CD4-positive, alpha-beta T cell treated with Interleukin-6 for 4 hours (primary cell): ENCODE measurements at places on chromosomes 13 and 19.

DNA sequence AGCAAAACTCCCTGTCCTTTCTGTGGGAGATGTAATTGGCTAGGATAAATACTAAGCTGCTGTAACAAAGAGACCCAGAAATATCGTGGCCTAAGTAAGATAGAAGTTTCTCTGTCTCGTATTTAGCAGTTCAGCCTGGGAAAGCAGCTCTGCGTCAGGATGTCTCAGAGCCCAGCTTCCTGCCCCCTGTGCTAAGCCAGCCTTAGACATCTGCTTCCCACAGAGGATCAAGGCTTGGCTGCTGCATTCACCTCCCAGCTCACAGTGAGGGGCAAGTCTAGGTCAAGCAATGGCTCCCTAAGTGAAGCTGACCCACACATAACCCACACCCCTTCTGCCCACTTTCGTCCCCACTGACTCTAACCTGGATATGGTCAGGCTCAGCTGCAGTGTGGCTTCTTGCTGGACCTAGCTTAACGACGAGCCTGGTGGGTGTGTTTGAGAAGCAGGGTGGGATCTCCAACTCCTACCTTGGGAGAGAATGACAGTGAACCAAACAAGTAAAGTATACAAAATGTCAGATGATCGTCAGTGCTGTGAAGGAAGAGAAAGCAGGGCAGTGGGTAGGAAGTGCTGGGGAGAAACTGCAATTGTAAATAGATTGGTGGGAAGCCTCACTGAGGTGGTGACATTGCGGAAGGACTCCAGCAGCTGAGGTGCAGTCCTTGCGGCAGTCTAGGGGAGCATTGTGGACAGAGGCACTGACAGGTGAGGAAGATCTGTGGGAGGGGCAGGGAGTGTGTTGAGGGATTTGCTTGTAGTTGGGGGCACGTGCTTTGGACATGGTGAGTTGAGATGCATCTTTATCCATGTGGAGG is 82.9 kb downstream of the TNFRSF19 start:
- DNase-seq = no peak

DNA sequence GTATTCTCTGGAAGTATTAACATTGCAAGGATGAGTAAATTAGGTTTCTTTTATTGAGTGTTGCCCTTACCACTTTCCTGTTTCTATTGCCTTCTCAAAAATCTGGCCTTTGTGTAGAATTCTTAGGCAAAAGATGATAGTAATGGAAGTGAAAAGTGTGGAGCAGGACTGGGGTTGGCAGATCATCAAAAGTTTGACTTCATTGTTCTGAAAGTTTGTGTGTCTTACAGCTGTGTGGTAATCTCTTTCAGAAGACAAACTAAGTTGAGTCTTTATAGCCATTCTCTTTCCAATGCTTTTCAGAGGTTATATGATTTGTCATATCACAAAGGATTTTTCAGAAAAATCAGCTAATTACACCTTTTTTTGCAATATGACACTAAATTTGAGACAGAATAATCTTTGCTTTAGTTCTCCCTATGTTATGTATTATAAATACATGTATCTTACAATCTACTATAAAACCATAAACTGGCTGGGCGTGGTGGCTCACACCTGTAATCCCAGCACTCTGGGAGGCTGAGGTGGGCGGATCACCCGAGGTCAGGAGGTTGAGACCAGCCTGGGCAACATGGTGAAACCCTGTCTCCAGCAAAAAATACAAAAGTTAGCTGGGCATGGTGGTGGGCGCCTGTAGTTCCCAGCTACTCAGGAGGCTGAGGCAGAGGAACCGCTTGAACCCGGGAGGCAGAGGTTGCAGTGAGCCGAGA is 8.7 kb upstream of the KCNRG start:
- DNase-seq = no peak

GRCh38 chr19:11405846-11406643 is 13.1 kb downstream of the RGL3 start:
- peak; percentile 53 for DNase-seq

- DNase-seq = no peak
Measured at GRCh38 chr13:37290716-37291505, 185.4 kb upstream of the CSNK1A1L start.

GRCh38 chr19:54707962-54708361 is 16.3 kb upstream of the KIR3DL3 start:
- no peak for DNase-seq

DNA sequence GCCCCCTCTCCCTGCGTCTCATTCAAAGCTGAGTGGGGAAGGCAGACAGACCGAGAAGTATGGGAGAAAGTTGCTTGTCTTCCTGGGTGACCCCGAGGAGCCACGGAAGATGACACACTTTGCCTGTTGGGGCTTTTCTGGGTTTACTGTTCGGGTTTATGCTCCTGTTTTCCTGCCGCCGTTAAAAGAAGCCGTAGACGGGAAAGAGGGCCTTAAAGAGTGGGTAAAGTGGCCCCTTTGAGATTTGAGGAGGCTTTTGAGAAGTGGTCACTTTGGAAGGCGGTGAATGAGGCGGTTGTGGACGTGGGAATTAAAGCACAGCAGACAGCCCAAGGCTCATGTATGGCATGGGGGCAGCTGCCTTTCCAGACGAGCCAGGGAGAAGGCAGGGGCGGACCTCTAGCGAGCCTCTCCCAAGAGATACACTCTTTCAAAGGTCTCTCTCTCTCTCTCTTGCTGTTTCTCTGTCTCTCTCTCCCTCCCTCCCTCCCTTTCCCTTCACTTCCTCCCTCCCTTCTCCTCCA is 493 bp upstream of the LHFPL6 start:
- DNase-seq = no peak

DNA sequence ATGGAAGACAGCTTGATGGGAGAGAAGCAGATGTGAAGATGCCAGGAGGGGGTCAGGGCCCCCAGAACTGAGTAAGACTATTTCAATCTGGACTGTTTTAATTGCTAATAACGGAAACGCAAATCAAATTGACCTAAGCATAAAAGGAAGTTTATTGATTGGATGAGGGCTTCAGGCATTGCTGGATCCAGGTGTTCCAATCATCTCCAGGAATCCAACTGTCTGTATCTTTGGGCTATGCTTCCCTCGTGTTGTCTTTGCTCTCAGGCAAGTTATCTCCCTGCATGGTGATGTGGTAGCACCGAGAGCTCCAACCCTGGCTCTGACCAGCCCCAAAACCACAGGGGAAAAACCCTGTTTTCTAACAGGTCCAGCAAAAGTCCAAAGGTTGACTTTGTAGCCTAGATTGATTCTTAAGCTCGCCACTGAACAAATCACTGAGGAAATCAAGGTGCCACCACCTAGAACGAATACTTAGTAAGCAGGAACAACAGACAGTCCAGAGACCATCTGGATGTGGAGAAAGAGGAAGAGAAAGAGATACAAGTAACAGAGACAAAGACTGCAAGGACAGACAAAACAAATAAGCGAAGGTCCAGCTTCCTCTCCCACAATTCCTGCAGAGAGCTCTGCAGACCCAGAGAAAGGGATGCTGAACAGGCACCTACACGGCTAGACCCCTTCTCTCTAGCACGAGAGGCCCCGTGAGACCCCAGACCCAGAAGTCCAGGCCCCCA is 1.2 kb upstream of the C19orf81 start:
- DNase-seq = no peak

DNA sequence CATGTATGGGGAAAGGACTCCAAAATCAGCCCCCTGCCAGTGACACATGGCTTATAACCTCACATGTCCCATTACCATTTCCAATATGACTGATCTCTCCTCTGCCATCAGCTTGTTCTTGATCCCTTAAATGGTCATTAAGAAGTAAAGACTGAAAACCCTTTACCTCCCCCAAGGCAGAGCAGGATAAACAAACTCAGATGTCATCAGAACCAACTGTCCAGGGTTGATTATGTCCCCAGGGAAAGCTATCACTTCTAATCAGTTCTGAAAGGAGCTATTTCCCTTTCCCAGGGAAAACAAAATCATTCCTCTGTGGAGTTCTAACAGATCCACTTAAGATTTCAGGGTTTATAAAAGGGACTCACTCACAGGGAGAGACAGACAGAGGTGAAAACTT is 350.9 kb downstream of the SUCLA2 start:
- no peak for DNase-seq

DNA sequence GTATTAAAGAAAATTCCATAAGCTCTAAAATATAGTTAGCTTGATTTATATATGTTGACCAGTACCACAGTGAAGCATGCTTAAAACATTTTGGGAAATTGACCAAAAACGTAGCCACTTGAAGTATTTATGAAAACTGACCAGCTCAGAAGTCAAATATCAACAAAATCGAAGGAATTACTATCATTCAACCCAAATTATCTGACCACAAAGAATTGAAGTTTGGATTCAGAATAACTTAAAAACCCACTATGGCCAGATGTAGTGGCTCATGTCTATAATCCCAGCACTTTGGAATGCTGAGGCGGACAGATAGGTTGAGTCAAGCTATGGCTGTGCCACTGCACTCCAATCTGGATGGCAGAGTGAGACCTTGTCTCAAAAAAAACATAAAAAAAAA is 31.9 kb downstream of the GPALPP1 start:
- no peak for DNase-seq

DNA sequence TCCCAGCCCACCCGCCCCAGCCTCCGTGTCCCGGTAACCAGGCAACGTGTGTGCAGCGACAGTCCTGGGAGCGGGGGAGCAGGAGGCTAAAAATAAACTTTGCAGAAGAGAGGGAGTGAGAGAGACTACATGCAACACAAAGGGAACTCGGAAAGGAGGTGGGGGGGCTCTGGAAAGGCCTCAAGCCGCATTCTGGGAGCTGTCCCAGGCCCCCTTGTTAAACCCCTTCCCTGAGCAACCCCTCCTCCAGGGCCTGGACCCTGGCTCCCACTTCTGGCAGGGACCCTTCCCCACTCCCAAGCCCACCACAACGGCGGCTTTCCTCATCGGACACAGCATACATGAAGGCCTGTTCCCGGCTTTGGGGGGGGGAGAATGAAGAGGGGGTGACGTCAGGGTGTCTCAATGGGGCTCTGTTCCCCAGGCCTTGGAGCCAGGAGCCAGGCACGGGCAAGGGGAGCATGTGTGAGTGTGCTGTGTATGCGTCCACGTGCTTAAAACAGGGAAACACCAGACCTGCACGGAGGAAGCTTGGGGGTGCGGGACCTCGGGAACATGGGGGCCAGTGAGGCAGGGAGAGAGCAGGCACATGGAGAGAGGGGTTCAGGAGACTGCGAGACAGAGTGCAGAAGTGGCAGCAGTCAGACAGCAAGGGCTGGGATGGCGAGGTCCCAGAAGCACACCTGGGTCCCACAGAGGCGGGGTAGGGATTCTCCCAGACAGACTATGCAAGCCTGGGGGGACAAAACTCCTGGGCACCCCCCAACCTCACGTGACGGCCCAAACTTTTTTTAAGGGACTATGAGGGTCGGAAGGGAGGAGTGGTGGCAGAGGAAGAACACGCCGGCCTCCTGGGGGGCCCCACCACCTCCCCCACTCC is 2.3 kb downstream of the ERF start:
- DNase-seq = no peak

GRCh38 chr13:79485014-79485811 is 4.3 kb downstream of the NDFIP2 start:
- DNase-seq = no peak

DNA sequence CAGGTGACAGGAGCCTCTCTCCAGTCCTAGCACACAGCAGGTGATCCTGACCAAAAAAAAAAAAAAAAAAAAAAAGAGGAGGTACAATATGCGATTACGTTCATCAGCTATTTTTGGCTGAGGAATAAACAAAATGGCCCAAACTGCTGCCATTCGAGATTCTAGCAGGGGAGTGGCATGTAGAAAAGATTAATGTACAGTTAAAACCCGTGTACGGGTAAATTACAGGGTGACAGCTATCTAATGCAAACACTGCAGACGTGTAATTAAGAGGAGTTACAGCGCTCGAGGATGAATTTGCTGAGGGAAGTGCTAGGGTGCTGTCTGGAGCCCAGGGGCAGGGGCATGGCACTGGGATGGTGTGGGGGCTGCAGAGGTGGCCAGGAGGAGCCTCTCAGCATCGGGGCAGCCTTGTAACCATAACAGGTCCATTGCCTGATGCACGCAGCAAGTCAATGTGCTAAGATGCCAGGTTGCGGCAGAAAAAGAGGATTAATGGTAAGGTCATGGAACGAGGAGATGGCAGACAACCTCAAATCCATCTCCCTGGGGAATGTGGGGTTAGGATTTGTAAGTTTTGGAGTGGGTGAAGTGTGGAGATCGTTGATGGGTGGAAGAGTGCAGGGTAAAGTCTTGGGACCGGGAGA is 17.4 kb downstream of the CHST8 start:
- DNase-seq = no peak

- DNase-seq = no peak
Measured at GRCh38 chr19:55091955-55092354, 16.3 kb downstream of the EPS8L1 start.

DNA sequence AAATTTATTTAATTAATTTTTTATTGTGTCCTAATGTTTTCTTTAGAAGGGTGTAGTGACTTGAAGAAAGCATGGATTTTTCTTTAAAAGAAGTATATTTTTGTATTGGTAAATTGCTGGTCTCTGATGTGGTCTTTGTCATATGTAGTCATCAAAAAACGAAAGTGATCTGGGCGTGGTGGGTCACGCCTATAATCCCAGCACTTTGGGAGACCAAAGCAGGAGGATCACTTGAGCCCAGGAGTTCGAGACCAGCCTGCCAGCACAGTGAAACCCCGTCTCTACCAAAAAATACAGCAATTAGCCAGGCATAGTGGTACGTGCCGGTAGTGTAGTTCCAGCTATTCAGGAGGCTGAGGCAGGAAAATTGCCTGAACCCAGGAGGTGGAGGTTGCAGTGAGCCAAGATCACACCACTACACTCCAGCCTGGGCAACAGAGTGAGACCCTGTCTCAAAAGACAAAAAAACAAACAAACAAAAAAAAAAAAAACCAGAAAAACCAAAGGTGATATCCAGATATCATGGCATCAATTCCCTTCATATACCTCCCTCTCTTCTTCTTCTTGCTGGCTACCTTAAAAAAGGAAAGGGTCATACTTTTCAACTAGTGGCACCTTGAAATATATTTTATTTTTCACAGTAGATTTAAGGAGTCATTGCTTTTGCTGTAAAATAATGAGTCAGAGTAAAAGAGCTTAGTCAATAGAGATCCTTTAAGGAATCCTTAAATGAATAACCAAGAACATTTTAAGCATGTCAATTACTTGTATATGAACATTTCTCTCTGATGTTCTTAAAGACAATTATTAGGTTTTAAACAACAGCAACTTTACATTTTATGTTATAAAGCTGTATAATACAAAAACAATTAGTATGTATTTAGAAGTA is 19.9 kb downstream of the KCTD4 start:
- DNase-seq = no peak

DNA sequence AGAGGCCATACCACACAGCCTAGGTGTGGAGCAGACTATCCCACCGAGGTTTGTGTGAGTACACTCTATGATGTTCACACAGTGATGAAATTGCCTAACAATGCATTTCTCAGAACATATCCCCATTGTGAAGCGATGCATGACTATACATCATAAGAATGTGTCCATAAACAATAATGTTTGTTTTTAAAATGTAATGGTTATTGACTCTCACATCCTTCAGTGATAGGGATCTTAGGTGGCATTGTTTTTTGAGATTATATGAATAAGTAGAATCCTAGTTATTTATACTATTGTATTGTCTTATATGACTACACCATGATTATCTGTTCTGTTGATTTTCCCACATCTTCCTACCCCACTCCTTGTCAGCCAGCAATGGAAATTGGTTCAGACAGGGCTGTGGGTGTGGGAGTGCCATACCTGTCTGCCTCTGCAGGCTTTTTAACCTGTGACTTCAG is 13.6 kb downstream of the CCNA1 start:
- no peak for DNase-seq
